Activated CD8-positive, alpha-beta T cell treated with anti-CD3 and anti-CD28 coated beads, Interleukin-2, amount 10 ng/mL, durations not matched to agents 7 days and 5 days (primary cell): ENCODE measurements at places on chromosomes 16 and 17.

DNA sequence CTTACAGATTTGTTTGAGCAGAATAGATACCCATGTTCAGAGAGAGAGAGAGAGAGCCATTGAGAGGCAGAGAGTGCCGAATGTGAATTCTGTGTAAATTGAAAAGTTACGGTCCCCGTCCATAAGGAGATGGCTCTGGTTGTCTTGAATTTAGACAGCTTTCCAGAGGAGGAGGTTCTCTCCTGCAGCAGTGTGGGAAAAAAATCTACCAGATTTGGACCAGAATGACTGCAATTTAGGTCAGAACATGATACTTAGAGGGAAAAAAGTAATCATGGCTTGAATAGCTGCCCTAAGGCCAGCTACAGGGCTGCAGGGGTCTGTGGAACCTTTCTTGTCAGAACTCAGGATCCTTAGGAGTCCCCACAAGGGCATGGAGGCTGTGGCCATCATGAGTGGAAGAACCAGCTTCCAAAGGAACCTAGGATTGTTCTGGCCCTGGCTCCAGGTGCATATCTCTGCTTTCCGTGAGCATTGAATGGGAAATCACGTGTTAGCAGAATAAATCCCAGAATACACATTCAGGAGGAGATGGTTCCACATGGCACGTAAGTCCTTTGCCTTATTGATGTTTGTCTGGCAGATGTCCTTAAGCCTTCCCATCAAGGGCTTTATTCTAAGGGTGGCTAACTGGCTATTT, 13.0 kb downstream of the PITPNC1 start:
- H3K4me3 ChIP-seq, result peak overlapping the region; percentile 71
- peak overlapping the region; percentile 93 for H3K27ac ChIP-seq
- H3K36me3 ChIP-seq, result peaks cover 49% of the 10 kb centered on the region
- DNase-seq, result no peak
- H3K4me1 ChIP-seq, result peaks cover 74% of the 10 kb centered on the region

DNA sequence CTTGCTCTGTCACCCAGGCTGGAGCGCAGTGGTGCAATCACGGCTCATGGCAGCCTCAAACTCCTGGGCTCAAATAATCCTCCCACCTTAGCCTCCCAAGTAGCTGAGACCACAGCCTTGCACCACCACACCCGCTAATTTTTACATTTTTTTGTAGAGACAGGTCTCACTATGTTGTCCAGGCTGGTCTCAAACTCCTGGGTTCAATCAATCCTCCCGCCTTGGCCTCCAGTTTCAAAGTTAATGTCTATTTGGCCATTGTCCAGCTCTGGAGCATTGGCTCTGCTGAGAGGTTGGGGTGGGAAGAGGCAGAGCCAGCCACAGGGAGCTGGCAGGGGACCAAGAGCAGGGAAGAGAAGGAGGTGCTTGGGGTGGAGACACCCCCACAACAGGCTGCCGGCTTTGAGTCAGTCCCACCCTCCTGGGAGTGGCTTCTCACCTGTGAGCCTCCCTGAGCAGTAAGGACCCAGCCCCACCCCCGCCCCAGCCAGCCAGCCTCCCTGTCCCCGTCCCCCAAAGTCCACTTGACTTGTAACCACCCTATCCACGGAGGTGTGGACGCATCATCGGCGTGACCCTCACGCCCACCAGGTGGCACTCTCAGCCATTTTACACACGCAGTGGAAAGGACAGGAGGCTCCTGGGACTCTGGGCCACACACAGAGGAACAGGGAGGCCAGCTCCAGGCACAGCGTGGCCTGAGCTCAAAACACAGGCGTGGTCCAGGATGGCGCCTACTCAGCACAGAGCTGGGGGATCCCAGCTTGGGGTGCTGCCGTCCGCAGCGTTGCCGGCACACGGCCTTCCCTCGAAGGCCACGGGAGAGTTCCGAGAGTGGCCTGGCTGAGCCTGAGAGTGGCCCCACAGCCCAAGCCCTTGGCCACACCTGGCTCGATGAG, 22.8 kb upstream of the PVALEF start:
- no peaks in the 10 kb centered on the region for H3K4me1 ChIP-seq
- peak; percentile 78 for DNase-seq
- H3K4me3 ChIP-seq, result no peak overlapping the region
- H3K36me3 ChIP-seq, result no peaks in the 10 kb centered on the region

- no peak overlapping the region for H3K4me3 ChIP-seq
- no peak overlapping the region for H3K27ac ChIP-seq
- peaks cover 24% of the 10 kb centered on the region for H3K27me3 ChIP-seq
- no peaks in the 10 kb centered on the region for H3K36me3 ChIP-seq
- DNase-seq, result no peak
- peaks cover 16% of the 10 kb centered on the region for H3K4me1 ChIP-seq
Observed at GRCh38 chr16:29875206-29875605, 12.2 kb upstream of the CDIPT start.

GRCh38 chr16:8717892-8718415, 43.5 kb downstream of the ABAT start:
- DNase-seq, result no peak
- H3K27ac ChIP-seq, result no peak overlapping the region
- no peaks in the 10 kb centered on the region for H3K27me3 ChIP-seq

DNA sequence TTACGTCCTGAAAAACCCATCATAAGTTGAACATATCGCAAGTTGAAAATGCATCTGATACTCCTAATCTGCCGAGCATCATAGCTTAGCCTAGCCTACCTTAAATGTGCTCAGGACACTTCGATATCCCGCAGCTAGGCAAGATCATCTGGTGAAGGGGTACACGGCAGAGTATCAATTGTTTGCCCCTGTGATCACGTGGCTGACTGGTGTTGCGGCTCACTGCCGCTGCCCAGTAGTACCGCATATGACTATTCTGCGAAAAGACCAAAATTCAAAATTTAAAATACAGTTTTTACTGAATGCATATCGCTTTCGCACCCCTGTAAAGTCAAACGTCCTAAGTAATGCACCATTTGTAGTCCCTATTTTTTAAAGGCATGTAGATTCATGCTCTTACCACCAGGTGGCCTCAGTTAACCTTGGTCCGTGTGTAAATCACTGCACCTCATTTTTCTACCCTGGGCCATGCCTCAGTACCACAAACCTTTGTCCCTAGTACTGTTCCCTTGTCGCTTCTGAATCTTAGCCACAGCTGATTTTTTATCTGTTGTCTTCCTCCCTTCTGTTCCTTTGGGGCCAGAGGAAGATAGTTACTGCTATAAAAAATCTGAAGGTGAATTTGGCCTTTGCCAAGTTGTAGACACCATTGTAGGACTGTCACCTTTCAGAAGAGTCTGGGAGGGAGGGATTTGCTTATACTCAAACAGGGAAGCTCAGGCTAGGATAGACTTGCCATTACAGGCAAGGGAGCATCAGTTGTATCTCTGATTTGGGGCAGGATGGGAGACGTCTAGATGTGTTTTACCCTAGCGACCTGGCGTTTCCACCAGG, 34.4 kb downstream of the WWP2 start:
- H3K36me3 ChIP-seq, result peaks cover 16% of the 10 kb centered on the region
- DNase-seq, result peak; percentile 44
- H3K4me3 ChIP-seq, result no peak overlapping the region

DNA sequence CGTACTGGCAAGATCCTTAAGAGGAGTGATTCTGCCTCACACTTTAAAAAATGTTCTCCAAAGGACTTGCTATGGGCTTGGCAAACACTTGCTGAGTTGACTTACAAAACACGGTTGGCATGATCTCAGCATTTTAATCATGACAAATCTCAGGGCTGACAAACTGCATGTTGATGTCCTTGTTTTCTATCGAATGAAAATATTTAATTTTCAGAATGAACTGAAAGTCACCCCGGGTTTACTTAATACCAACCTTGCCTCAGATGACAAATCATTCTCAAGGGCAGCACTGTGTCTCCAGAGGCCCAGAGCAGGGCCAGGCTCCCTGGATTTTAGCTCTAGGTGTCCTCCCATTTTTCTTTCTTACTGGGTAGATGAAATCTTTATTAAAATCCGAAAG, 229.1 kb upstream of the ZFHX3 start:
- no peak for DNase-seq
- no peak overlapping the region for H3K27ac ChIP-seq
- no peaks in the 10 kb centered on the region for H3K36me3 ChIP-seq
- no peaks in the 10 kb centered on the region for H3K27me3 ChIP-seq

GRCh38 chr17:82178499-82179261, 34.0 kb downstream of the CCDC57 start:
- H3K4me3 ChIP-seq, result no peak overlapping the region
- no peak for DNase-seq
- H3K27me3 ChIP-seq, result no peaks in the 10 kb centered on the region
- H3K36me3 ChIP-seq, result peaks cover 13% of the 10 kb centered on the region
- no peak overlapping the region for H3K27ac ChIP-seq

DNA sequence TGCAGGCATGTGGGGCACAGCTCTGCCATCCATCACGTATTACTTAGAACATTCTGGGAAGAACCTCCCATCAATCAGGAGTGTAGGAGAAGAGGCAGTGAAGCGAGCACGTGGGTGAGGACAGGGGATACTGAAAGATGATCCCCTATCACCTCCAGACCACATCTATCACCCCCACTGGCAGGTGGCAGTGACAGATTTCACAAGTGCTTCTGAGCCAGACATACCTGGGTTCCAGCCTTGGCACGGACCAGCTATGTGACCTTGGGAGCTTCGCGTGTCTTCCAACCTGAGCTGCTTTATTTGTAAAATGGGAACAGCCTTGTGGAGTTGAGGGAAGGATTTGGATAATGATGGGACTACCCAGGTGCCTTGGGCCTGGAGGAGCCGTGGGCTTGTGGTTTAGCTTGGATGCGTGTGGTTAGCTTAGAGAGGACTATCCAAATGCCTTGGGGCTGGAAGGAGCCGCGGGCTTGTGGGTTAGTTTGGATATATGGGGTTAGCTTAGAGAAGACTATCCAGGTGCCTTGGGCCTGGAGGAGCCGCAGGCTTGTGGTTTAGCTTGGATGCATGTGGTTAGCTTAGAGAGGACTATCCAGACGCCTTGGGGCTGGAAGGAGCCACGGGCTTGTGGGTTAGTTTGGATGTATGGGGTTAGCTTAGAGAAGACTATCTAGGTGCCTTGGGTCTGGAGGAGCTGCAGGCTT, 206.4 kb downstream of the ENGASE start:
- H3K27ac ChIP-seq, result no peak overlapping the region
- H3K4me1 ChIP-seq, result no peaks in the 10 kb centered on the region
- DNase-seq, result no peak
- H3K36me3 ChIP-seq, result no peaks in the 10 kb centered on the region
- no peaks in the 10 kb centered on the region for H3K27me3 ChIP-seq
- no peak overlapping the region for H3K4me3 ChIP-seq
